ENCODE measurements at places on chromosomes 5 and 9.

GRCh38 chr9:96148634-96149532, 153.1 kb downstream of the HSD17B3 start:
- no peak for DNase-seq

DNA sequence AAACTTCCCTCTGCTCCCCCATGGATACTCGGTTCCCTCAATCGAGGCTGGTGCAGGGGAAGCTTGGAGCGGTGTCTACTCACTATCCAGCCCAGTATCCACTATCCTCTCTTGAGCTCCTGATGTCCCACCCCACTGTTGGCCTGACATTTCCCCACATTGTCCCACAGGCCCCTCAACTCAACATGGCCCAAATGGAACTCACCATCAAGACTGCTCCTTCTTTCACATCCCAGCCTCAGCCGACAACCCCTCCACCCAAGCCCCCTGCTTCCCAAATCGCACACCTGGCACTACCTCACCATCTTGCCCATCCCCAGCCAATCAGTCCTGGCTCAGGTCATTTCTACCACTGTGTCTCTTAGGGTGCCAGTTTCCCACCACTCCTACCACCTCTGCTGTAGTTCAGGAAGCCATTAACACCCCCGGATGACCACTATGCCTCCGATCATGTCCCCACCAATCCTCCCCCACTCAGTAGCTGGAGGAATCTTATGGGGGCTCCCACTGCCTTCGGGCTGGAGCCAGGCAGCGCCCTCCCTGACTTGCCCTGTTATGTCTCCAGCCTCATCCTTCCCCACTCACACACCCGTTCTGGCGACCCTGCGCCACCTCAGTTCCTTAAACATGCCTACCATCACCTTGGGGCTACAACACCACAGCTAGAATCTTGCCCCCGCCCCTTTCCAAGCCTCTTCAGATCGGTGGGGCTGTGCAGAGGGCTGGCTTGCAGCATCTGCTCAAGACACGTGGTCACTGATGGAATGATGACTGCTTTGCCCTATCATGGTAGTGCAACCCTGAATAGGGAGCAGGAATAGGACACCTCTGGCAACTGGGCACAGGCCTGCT, 273.6 kb downstream of the FSTL4 start:
- no peak for DNase-seq

DNA sequence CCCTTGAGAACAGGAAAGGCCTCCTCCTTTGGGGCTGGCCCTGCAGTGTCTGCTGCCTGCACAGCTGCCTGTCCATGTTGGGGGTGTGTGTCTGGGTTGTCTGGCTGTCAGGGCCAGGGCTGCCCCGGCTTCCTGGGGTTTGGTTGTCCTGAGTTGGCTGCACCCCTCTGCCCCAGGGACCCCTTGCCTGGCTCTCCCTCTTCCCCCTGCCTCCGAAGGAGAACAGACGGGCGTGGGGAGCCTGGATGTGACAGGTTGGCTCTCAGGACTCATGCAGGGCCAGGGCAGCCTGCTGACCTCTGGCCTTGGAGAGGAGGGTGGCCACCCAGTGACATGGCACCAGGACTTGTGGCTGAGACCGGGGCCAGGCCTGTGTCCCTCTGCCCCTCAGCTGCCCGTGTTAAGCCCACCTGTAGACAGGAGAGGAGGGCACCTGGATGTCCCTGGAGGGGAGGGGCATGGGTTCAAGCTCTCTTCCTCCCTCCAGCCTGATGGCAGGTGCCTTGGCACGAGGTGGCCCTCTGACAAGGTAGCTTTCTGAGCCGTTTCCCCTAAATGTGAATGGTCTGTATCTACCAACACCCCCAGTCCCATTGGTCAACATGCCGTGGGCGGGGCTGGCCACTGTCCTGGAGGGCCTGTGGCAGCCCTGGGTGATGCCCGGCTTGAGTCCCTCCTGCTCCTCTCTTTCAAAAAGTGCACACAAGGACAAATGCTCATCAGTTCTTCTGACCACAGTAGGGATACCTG, 34.9 kb downstream of the WNK2 start:
- no peak for DNase-seq

GRCh38 chr5:8289779-8290178, 420.8 kb downstream of the MTRR start:
- DNase-seq, result no peak

GRCh38 chr5:153700940-153701339, 210.5 kb downstream of the GRIA1 start:
- no peak for DNase-seq

- no peak for DNase-seq
Measured at GRCh38 chr9:88889386-88889785, 101.9 kb upstream of the S1PR3 start.

DNA sequence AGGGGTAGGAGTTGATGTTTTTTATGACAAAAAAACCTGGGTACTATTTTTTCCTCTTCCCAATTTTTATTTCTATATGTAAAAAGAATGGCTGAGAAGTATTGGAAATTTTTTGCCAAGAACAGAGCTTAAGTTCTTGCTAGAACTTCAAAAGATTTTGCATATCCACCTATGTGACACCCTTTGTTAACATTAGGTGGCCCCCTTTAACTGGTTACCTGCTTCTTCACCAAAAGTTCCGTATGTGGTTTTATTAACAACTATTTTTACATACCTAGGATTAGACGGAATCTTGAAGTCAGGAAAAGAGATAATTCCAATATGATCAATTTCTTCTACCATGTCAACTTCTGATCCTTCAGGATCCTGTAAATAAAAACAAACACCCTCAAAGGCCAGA, 15.5 kb downstream of the C5 start:
- DNase-seq, result no peak

GRCh38 chr5:127088251-127088650, 14.9 kb upstream of the C5orf63 start:
- peak; percentile 91 for DNase-seq

DNA sequence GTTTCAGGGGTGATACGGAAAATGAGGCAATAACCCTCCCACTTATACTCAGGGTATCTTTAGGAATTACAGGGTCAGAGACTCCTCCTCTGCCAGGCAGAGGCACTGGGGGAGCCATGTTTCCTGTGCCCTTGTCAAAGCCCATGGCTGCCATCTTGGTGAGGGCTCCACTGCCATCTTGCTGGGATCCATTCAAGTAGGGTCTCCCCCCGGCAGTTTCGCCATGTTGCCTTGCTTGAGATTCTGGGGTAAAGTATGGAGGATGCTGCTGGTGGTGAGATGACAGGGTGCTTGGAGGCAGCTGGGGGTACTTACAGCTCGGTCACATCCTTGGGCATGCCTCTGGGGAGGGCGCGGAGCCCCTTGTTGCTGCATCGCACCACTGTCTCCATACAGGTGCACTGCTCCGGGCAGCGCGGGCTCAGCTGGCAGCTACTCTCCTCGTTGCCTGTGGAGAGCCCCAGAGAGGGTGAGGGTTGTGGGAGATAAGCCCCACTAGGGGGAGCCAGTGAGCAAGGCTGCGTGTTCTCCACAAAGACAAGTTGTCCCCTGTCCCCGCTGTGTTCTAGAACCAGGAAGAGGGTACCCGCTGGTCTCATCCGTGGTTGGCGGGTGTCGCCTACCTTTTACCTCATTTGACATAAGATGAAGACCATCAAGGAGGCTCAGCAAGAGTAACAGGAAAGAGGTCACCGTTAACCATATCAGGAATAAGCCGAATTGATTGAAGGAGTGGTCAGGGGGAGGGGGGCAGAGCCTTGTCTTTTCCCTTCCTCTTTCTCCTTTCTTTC, 169.0 kb upstream of the PANK3 start:
- DNase-seq, result no peak

DNA sequence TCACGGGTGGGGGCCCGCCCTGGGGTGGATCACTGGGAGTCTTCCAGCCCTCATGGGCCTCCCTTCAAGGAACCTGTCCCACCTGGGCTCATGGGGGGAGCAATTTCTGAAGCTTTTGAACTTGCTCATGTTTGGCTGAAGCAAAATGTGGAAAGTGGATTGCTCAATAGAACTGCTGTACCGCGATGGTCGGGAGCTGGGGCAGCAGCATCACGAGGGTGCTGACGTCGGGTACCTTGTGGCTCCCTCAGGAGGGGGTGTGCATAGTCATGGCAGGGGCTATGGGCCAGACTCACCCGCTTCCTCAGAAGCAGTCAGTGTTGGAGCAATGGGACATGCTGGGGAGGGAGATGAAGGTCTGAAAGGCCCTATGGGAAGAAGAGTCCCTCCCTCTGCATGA, 57.9 kb downstream of the PRRT1B start:
- DNase-seq, result no peak

- no peak for DNase-seq
Measured at GRCh38 chr5:142769251-142769792, 855 bp upstream of the ARHGAP26 start.

- no peak for DNase-seq
Measured at GRCh38 chr5:1550287-1551076, 26.7 kb upstream of the LPCAT1 start.

DNA sequence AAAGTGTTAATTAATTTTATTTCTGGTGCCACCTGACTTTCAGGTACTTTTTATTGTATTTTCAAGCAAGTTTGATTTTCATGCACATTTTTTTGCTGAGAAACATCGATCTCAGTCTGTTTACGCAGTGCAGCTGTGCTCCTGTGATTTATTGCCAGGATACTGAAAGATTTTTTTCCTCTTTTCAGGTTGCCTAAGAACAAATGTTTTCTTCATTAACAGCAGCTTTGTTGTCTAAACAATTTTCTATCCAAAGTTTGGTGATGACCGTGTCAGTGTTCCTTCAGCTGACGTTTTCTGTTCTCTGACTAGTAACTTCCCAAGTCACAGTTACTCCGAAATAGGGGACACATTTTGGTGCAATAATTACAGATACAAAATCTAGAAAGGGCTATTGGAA, 78.1 kb downstream of the VCAN start:
- no peak for DNase-seq

DNA sequence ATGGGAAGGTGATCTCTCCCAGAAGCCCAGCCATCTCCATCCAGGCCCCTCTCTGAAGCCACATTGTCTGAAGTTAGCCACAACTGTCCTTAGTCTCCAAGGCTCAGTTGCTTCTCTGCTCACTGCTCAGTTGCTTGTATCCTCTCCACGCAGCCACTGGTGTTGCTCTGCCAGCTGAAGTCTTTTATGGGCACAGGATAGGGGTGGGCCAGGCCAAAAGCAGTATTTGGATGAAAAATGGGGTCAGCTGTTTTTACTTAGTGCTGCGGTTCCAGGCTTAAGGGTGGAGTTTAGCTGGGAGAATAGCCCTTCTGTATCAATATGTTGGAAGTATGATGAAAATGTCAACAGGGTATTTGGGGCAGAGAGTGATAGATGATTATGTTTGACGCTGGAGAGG, 168.8 kb upstream of the PPP1R2B start:
- no peak for DNase-seq

- DNase-seq, result no peak
Measured at GRCh38 chr9:69535911-69536310, 136.3 kb downstream of the APBA1 start.

All from GM04504 (cell line).